Stimulated activated CD8-positive, alpha-beta memory T cell treated with anti-CD3 and anti-CD28 coated beads, Interleukin-7, amount 100 ng/mL, for 24 hours (primary cell): ENCODE measurements at places on chromosomes 7 and 10.

DNA sequence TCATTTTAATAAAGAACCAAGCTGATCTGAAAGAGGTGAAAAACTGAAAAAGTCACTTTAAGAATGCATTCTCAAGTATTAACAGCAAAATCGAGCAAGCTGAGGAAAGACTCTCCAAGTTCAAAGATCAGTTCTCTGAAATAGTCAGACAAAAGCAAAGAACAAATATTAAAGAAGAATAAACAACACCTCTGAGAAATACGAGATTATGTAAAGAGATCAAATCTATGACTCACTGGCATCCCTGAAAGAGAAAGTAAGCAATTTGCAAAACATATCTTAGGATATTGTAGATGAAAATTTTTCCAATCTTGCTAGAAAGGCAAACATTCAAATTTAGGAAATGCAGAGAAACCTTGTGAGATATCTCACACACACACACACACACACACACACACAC, 138.4 kb upstream of the HGF start:
- no peak for DNase-seq

GRCh38 chr7:76506081-76506440, 4.3 kb upstream of the UPK3B start:
- no peak for DNase-seq

- no peak for DNase-seq
Observed at GRCh38 chr7:842431-843031, 10.3 kb downstream of the SUN1 start.

- DNase-seq: no peak
Observed at GRCh38 chr10:114611617-114612016, 46.5 kb downstream of the ABLIM1 start.

DNA sequence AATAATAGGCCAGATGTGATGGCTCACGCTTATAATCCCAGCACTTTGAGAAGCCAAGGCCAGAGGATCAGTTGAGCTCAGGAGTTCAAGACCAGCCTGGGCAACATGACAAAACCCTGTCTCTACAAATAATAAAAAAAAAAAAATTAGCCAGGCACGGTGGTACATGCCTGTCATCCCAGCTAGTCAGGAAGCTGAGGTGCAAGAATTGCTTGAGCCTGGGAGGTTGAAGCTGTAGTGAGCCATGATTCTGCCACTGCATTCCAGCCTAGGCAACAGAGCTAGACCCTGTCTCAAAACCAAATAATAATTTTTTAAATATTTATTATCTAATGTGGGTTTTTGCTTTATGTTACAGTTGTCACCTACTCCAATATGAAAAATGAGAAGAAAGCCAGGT, 178.9 kb downstream of the ADK start:
- no peak for DNase-seq

DNA sequence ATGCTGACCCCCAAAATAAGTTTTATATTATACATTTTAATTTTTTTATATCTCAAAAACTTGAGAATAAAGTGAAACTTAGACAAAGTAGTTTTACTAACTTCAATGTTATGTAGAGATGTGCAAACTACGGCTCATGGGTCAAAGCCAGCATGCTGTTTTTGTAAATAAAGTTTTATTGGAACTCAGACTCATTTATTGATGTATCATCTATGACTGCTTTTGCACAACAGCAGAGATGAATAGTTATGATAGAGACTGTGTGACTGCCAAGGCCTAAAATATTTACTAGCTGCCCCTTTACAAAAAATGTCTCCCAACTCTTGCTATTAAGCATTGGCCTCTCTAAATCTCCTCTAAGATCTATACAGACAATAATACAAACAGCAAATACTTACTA, 12.4 kb downstream of the MTPN start:
- DNase-seq: no peak

DNA sequence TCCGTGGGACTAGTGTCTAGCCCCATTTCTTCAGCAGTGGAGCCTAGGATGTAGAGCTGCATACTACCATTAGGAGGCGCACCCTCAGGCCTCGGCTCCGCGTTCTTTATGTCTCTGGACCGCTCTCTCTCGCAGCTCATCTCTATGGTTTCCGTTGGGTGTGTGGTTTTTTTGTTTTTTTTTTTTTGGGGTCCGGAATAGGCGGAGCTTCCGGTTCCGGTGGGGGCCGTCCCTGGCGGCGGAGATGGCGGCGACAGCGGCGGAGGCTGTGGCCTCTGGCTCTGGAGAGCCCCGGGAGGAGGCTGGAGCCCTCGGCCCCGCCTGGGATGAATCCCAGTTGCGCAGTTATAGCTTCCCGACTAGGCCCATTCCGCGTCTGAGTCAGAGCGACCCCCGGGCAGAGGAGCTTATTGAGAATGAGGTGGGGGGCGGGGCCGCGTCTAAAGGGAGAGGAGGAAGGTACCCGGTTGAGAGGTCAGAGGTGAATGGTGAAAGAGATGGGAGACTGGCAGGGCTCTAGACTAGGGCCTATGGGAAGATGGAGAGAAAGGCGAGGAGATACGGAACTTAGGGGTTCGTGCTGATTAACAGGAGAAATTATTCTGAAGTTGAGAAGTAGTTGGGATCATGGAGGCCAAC, at the start of gene HIF1AN:
Gene HIF1AN (plus strand): TSS at position 229 of the 639 bp plus-strand sequence. CDS start 16 bp downstream, at position 245.
- peak; percentile 68 for DNase-seq

DNA sequence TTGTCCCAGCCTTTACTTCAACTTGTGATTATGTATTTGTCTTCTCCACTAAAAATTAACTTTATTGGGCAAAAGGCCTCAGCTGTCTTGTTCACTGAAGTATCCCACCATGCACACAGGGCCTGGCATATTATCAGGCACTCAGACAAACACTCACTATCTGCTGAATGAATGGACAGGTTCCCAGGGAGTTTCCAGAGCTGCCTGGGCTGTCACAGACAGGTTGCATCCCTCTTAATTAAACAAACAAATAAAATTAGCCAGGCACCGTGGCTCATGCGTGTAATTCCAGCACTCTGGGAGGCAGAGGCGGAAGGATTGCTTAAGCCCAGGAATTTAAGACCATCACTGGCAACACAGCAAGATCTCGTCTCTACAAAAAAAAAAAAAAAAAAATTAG, 1.5 kb upstream of the TSPAN14 start:
- no peak for DNase-seq

GRCh38 chr7:74371381-74372341, 82.0 kb upstream of the GTF2IRD1 start:
- no peak for DNase-seq
